HEK293T (cell line): ENCODE measurements at places on chromosomes 2 and 18.

- DNase-seq, result no peak
These were observed 14.9 kb upstream of the IL1R2 start for GRCh38 chr2:101976891-101977290.

- DNase-seq, result no peak
These were observed 774.1 kb upstream of the LRRTM1 start for GRCh38 chr2:81078631-81079030.

DNA sequence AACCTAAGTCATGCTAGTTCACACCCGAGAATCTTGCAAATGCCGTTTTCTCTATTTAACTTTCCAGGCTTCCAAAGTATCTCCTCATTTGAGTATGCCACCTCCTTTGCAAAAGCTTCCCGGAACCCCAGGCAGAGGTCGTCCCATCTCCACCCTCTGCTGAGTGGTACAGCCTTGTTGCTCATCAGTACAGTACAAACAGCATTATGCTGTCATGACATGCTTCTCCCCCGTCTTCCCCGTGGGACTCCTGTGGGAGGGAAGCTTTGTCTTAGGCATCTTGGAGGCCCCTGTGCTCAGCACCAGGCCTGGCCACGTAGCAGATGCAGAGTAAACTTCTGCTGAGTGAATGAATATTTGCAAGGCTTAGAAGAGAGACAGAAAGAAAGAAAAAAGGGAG is 102.7 kb downstream of the CDCA7 start:
- no peak for DNase-seq

GRCh38 chr2:182422864-182423263 is 4.0 kb downstream of the PDE1A start:
- DNase-seq, result no peak

GRCh38 chr2:47354013-47354847 is 48.7 kb upstream of the MSH2 start:
- peak; percentile 33 for DNase-seq

GRCh38 chr2:218257390-218257981 is 3.3 kb upstream of the GPBAR1 start:
- DNase-seq, result peak; percentile 72

DNA sequence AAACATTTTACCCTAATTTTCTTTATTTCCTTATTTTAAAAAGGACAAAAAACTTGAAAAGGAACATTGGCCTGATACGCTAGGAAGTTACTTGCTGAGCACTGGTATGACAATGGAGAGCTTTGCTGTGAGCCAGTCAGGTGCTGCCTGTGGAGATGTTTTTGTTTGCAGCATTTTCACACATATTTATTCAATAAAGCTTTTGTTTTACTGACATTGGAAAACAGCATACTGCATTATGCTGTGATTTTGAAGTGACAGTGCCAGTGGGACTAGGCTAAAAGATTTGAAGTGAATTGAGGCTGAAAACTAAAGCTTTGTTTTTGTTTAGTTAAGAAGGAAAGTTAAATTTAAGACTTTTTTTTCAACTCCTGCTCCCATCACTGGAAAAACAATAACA is 470.7 kb upstream of the ZEB2 start:
- DNase-seq, result no peak

DNA sequence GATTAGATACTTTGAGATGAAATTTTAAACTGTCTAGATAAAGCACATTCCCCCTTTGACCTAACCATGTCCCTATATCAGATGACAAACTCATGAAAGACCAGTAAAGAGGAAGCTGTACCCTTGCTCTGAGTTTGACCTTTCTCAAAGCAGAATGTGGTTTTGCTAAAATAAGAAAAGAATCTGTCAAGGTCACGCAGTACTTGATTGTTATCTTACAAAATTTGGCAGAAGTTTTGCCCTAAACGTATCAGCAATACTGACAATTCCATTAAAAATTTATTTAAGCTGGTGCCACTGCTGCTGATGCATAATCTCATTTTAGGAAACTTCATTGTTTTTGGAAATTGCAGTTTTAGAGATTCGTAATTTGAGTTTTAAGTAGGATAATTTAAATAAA is 31.2 kb upstream of the GALM start:
- DNase-seq, result no peak

- DNase-seq, result no peak
These were observed 43.7 kb upstream of the SLC35G4 start for GRCh38 chr18:11565716-11566115.

GRCh38 chr2:176129813-176130146 is 275 bp downstream of the HOXD8 start:
- no peak for DNase-seq

DNA sequence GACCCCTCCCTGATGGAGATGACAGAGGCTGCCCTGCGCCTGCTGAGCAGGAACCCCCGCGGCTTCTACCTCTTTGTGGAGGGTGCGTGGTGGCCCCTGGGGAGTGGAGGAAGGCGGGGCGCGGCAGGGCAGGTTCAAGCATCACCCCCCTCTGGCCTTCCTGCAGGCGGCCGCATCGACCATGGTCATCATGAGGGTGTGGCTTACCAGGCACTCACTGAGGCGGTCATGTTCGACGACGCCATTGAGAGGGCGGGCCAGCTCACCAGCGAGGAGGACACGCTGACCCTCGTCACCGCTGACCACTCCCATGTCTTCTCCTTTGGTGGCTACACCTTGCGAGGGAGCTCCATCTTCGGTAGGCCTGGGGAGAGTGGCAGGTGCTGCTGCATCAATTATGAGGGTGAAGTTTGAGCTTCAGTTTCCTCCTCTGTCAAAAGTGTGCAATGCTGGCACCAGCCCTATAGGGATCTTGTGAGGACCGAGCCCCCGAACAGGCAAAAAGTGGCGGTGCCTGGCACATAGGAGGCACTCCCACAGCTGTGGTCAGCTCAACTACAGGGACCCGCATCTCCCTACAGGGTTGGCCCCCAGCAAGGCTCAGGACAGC is 2.2 kb downstream of the ALPI start:
- DNase-seq, result no peak

- no peak for DNase-seq
These were observed at the start of gene CPS1 for GRCh38 chr2:210556329-210556980. CPS1 (plus strand) TSS chr2:210556599; CDS start chr2:210556734, 135 bp downstream.

DNA sequence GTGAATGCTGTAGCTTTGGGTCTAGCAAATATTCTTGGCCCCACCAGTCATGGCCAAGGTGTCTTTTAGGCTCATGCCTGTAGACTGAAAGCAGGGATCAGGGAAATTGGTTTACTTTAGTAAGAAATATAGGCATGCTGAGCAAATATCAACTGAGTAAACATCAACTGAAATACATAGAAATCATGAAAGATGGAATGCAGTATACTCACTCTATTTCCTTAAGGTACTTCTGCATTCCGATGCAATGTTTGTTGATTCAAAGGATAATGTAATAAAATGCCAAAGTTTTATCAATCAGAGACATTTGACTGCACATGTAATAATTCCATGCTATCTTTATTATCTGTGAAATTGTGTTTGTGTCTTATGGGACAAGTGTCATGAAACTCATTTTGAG is 19.6 kb upstream of the IL1R1 start:
- no peak for DNase-seq

- DNase-seq, result no peak
These were observed 1.6 kb downstream of the ZNF516 start for GRCh38 chr18:76493213-76494161.

- DNase-seq, result peak; percentile 58
These were observed 208.4 kb downstream of the RAD51AP2 start for GRCh38 chr2:17309741-17310339.

DNA sequence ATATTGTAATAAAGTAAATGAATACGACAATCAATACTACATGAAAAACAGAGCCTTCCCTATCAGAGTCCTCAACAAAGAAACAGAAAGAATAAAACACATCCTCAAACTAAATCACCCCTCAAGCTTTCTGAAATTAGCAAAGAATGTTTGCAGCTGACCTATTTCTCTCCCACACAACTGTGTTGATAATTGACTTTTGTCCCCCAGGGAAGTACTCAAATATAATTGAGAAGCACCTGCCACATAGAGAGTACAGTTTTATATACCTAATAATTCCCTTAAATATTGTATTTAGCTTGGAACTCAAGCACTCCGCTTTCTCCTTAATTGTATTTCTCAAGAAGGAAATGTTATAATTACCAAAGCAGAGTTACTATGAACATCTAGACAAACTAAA is 12.6 kb downstream of the CACNB4 start:
- no peak for DNase-seq

GRCh38 chr18:5979971-5980457 is 84.7 kb upstream of the TMEM200C start:
- no peak for DNase-seq

GRCh38 chr2:239327536-239328350 is 73.1 kb downstream of the HDAC4 start:
- no peak for DNase-seq

DNA sequence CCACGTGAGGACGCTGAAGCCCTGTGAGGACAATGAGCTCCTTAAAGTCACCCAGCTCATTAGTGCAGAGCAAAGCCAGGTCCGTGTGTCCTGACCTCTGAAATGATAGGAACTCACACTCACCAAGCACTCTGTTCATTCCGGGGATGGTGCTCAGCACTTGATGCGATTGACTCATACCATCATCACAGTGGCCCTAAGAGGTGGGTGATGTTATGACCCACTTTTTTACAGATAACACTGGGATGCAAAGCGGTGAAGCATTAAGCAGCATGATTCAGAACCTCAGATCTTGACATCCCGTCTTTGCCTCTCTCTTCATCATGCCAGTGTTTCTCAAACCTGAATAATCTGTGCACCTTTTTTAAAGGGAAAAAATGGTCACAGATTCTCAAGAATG is 234.8 kb downstream of the ALPK2 start:
- DNase-seq, result no peak

- DNase-seq, result no peak
These were observed 677.6 kb upstream of the ID2 start for GRCh38 chr2:8004250-8004681.

DNA sequence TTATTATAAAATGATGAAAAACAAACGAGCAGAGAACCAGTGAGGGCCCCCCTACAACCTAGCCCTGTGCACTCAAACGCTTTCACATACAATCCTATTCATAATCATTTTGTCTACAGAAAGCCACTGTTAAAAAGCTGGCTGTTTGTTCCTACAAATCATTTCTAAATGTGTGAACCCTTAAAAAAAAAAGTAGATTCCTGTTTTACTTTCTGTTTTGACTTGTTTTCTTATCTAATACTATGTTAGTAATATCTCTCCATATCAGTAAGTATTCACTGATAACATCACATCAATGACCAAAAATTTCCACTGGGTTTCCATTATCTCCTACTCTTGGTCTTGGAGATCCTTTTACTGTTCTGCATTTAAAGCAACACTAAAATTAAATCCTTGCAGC is 128.8 kb upstream of the TTC39C start:
- no peak for DNase-seq

GRCh38 chr18:73614812-73615211 is 532.8 kb downstream of the FBXO15 start:
- no peak for DNase-seq

DNA sequence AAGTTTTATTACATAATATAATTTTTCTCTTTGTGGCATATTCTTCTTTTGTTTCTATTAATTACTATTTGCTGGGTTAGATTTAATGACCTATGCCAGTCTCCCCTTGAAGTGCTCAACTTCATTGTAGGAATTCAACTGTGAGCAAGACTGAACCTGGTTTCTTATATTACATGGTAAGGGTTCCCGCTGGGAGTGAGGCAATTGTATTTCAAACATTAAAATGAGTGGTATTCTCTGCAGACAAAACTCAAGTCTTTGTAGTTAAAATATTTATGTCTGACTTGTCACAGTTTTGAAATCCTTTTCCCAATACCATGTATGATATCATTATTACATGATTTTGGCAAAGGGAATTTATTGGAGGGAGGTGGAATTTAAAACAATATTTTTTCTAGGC is 278.7 kb downstream of the GULP1 start:
- no peak for DNase-seq

GRCh38 chr18:75211953-75212750 is 1.6 kb downstream of the TSHZ1 start:
- no peak for DNase-seq

DNA sequence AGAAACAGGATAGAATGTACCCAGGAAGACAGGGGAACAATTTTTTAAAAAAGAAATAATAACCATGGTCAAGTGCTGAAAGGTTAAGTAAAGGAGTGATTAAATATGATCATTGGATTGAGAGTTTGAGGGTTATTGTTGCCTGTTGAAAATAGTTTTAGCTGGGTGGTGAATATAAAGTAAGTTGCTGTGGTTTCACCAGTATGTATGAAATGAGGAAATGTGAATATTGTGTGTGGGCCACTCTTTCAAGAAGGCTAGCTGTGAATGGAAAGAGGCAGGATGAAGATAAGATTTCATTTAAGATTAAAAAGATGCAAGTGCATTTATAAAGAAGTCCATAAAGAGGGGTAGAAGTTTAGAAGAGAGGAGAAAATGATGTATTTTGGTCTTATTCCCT is 53.8 kb downstream of the GULP1 start:
- no peak for DNase-seq

GRCh38 chr2:233832414-233832813 is 21.9 kb downstream of the HJURP start:
- DNase-seq, result no peak

GRCh38 chr2:128682266-128682665 is 363.6 kb upstream of the HS6ST1 start:
- no peak for DNase-seq

DNA sequence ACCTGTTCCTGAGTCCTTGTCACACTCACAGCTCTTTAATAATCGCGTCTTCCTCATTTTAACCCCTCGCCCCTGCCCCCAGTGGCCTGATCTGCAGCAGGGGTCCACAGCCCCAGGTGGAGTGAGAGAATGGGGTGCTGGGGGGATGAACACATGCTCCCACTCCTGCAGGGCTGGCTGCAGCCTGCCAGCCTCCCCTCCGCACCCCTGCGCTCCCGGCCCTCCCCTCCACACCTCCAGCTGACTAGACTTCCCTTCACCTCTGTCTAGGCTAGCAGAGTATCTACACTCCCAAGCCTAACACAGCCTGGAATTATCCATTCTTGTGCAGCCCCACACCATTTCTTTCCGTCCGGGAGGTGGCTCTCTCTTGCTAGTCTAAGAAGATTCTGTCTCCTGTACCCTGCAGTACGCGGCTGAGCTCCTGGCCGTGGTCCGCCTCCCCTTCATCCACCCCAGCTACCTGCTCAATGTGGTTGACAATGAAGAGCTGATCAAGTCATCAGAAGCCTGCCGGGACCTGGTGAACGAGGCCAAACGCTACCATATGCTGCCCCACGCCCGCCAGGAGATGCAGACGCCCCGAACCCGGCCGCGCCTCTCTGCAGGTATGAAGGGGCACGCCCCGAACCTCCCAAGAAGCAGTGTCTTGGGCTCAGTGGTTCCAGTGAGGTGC is 231.6 kb downstream of the ATAD2B start:
- no peak for DNase-seq

DNA sequence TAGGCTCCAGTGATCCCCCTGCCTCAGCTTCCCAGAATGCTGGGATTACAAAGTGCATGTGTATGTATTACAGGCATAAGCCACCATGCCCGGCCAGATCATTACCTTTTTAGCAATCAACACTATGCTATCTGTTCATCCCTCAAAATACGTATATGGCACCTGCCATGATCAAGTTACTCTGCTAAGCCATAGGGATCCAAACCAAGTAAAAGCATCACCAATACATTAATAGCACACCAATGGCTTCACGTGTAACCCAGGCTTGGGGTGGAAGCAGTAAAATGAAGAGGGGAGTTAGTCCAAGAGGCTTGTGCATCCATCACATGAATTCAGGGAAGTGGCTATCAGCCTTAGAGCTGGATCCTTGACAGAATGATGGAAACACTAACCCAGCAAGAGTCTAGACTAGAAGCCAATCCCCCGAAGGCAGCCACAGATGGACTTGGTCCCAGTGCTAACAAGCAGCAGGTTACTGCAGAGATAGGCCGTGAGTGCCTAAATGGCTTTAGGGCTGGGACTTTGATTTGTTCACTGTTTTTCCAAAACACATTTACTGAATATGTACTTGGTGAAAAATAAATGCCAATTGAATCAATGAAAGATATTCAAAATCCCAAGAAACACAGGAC is 11.3 kb downstream of the HDLBP start:
- no peak for DNase-seq
